Thymus (tissue), 14 donors: ENCODE measurements at places on chromosomes 12 and 14. TPM values are rescaled to one million over a fixed set of nuclear protein-coding genes. Genes with fewer than 3 reads are reported as not detected.

DNA sequence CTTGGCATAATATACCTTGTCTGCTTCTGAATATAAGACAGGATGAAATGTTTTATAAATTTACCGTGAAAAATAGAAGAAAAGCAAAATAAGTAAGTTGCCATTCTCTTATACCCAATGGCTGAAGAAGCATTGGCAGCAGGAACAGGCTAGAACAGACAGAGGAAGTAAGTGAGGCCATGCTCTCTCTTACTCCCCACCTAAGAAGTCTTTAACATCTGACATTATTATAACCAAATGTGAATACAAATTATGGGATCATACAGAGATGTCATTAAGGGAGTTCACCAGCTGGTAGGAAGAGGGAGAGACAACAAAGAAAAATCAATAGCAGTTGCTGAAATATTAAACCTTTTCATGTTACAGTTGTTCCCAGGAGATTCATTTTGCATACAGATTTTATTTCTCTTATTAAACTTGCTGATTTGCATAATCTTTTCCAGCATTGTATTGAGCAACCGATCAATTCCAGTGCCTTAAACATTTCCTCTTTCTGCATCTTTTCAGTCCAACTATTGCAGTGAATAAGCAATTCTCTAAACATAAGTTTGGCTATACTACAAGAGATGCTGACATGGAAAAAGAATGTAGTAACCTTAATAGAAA lies 270.6 kb downstream of the SLC6A15 start:
- DNase-seq, result no peak

KRT80 gene
- 0.14 TPM for total RNA-seq

GRCh38 chr12:103882861-103883596 lies 42.0 kb upstream of the NT5DC3 start:
- no peak for DNase-seq

DNA sequence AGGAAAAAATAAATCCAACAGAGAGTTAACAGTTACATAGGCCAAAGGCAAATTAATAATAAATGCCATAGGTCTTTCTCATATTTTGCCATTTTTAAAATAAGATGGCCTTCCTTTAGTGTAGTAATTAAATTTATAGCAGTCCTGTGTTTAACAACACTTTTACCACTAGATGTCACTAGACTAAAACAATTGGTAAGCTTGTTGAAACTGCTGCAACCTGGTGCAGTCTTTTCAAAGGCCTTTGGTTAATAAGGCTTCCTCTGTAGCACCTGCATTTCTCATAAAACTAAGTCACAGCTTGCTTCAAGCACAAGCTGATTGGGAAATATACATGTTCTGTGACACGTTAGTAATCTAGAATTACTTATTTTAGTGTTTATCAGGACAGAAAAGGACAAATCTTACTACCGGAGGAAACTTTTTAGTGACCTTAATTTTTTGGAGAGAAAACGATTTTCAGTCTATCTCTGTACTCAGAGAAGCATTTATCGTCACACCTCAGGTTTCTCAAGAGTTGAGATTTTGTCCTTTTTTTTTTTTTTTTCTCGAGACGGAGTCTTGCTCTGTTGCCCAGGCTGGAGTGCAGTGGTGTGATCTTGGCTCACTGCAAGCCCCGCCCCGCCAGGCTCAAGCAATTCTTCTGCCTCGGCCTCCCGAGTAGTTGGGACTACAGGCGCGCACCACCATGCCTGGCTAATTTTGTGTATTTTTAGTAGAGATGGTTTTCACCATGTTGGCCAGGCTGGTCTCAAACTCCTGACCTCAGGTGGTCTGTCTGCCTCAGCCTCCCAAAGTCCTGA lies 20.0 kb downstream of the BORCS5 start:
- DNase-seq, result peak; percentile 78

GRCh38 chr12:72031066-72031465 lies 92.4 kb downstream of the TPH2 start:
- DNase-seq, result no peak

- no peak for DNase-seq
Observed at GRCh38 chr12:96383991-96384390, 16.2 kb downstream of the CDK17 start.

XPOT gene
- 42.8 TPM for total RNA-seq

DNA sequence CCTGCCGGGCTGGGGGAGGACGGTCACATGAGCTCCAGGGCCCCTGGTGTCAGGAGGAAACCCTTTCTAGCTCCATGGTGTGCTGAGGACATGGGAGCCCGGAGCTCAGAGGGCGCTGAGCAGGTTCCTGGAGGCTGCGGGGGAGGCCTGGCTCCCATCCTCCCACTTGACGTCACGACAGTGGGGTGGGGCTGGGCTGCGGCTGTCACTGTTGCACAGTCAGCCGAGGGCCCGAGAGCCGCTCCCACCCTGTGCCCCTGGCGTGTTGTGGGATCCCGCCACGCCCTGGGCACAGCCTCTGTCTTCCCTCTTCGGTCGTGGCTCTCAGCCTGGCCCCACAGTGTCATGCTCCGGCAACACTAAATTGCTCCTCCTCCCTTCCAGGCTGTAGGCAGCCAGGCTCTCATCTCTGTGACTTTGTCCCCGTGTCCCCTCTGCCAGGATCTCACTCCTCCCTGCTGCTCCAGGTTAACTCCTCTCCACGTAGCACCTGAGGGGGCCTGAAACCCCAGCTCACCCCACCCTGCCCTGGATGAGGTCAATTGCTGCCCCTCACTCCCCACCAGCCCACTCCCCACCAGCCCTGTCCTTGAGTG lies 33.0 kb downstream of the BEGAIN start:
- DNase-seq, result no peak

GRCh38 chr12:124150168-124150567 lies 144.7 kb upstream of the RFLNA start:
- no peak for DNase-seq

DNA sequence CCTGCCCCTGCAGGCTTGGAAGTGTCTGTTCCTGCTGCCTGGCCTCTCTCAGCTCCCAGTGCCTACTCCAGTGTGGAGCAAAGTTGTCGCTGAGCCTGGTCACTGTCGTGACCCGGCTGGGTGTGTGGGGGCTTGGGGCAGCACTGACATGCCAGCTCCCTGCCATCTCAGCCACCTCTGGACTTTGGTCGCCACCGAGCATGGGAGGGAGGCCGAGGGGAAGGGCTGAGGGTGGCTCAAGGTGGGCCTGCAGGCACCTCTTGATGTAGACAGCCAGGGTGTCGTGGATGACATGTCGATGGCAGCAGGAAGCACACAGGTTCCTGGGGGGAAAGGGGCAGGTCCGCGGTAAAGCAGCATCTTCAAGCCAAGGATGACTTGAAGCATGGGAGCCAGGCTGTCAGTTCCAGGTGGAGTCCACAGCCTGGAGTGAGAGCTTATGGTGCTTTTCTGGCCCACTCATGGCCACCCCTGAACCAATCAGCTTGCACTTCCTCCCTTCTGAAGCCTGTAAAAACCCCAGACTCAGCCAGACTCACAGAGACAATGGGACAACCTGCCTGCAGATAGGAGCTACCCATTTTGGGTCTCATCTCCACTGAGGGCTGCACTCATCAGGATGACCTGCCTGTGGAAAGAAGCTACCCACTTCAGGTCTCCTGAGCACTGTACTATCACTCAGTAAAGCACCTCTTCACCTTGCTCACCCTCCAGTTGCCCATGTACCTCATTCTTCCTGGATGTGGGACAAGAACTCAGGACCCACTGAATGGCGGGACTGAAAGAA lies 210.1 kb downstream of the MON2 start:
- DNase-seq, result no peak

BTBD6 gene
- total RNA-seq, result 26.3 TPM

DNA sequence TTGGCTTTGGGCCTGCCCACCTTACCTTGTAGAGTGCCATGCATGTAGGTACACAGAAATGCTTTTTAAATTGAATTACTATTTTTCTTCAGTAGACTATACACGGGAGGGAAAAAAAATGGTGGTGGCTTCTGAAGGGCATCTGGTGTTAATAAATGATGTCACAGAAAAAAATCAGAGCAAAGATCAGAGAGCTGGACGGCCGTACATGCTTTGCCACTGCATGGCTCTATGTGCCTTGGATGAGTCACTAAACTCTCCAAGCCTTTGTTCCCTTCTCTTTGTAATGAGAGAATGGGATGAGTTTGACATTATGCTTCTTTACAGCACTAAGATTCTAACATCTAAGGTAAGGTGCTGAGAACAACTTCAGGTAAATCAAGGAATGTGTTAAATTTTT lies 376.4 kb upstream of the DDHD1 start:
- no peak for DNase-seq

TSPAN8 gene
- 0.33 TPM for total RNA-seq
